ENCODE measurements at places on chromosomes 7 and 10.

DNA sequence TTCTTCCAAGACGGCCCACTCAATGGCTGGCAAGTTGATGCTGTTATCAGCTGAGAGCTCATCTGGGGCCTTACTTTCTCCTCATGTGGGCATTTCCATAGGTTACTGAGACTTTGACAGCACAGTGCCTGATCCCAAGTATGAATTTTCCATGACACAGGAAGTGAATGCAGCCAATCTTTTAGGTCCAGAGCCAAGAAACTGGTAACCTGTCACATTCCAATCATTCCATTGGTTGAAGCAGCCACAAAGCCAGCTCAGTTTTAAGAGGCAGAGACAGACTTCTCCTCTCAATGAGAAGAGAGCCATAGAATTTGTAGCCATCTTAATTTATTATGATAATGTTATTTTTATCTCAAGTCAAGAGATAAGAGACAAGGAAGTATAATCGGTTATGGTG, 775.5 kb downstream of the CNTNAP2 start:
- DNase-seq, result no peak

DNA sequence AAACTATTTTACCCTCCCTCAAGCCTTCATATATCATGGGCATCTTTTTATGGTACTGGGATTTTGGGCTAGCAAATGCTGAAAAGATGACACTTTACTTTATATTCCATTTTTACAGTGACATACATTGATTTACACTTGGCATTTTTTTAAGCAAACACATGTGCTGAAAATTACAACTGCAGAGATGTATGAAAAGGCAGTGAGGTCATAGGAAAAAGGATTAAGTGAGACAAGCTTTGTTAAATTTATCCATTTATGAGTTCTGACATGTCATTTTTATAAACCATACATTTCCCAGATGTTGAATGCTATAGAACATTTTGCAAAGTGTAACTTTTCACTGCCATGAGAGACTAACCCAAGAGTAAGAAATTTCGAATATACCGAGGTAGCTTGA, 68.8 kb upstream of the RSU1 start:
- DNase-seq, result no peak

GRCh38 chr10:120505866-120506265, 48.8 kb downstream of the PLPP4 start:
- DNase-seq, result no peak

- no peak for DNase-seq
These were observed 197.7 kb downstream of the CCDC3 start for GRCh38 chr10:12803776-12804175.

- no peak for DNase-seq
These were observed 104.7 kb upstream of the RAB11FIP2 start for GRCh38 chr10:118151461-118151860.

- DNase-seq, result no peak
These were observed 21.3 kb upstream of the EVX1 start for GRCh38 chr7:27221201-27221797.

GRCh38 chr10:125187238-125188194, 27.2 kb upstream of the CTBP2 start:
- DNase-seq, result no peak

- DNase-seq, result no peak
These were observed 136.9 kb downstream of the KCNMA1 start for GRCh38 chr10:77500754-77501151.

Data from effector CD4-positive, alpha-beta T cell (primary cell).